ENCODE measurements at places on chromosomes 16 and 17.

GRCh38 chr16:67346341-67346740 lies 19.7 kb downstream of the LRRC36 start:
- no peak for DNase-seq

- DNase-seq = no peak
These were observed 6.8 kb upstream of the CNOT1 start for GRCh38 chr16:58636466-58636865.

GRCh38 chr16:2883458-2883908 lies 468 bp downstream of the FLYWCH2 start:
- no peak for DNase-seq

GRCh38 chr16:89344458-89344834 lies 126.9 kb downstream of the ZNF778 start:
- no peak for DNase-seq

- DNase-seq = no peak
These were observed 147.3 kb upstream of the FOXF1 start for GRCh38 chr16:86363057-86363490.

DNA sequence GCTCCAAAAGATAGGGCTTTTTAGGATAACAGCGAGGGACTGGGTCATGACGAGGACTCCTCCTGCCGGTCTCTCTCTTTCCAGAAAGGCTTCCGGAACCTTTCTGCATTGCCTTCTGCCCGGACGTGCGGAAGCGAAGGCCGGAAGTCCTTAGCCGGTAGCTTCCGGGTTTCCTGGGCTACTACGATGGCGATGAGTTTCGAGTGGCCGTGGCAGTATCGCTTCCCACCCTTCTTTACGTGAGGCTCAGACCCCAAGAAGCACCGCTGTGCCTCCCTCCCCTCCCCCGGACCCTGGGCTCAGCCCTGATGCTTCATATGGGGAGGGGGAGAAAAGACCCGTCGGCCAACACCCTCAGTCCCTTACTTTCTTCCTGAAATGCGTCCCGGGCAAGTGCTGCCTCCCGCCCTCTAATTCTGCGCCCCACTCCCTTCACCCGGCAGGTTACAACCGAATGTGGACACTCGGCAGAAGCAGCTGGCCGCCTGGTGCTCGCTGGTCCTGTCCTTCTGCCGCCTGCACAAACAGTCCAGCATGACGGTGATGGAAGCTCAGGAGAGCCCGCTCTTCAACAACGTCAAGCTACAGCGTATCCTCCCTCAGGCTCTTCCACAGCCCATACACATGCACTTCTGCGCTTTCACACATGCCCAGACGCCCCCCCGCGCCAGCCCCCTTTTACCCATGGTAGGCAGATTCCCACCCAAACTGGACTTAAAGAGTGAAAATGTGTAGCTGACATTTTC lies at the start of gene VPS25:
TSS of gene VPS25 (plus strand) at position 160 of the 746 bp plus-strand sequence. CDS start at position 187, 27 bp downstream.
- DNase-seq = peak; percentile 59

DNA sequence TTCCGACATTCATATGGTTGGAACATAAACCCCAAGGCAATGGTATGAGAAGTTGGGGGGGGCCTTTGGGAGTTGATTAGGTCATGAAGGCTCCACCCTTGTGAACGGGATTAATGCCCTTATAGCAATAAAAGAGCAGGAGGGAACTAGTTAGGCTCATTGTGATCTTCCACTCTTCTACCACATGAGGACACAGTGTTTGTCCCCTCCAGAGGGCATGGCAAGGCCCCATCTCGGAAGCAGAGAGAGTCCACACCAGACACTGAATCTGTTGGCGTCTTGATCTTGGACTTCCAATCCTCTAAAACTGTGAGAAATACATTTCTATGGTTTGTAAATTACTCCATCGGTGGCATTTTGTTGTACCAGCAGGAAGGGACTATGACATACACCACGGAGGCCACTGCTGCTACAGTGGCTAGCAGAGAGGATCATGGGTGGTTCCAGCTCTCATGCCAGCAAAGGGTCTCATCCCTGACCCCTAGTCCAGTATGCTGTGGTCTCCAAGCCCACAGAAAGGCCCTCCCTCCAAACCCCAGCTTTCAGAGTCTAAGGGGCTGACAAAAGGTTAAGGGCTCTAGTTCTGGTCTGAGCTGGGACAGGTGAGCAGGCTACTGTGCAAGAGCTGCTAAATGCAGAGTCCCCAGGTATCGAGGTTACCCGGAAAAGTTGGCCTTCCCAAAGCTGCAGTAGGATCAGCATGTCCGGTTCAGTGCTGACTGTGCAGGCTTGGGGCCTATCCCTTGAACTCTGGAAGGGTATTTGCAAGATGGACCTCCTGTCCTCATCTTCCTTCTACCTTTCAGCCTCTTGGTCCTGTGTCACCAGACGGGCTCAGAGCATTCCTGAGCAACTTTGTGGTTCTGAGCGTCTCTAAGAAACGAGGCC lies 12.2 kb downstream of the CCR7 start:
- no peak for DNase-seq

- DNase-seq = no peak
These were observed 168.1 kb downstream of the C16orf95 start for GRCh38 chr16:87149051-87149450.

DNA sequence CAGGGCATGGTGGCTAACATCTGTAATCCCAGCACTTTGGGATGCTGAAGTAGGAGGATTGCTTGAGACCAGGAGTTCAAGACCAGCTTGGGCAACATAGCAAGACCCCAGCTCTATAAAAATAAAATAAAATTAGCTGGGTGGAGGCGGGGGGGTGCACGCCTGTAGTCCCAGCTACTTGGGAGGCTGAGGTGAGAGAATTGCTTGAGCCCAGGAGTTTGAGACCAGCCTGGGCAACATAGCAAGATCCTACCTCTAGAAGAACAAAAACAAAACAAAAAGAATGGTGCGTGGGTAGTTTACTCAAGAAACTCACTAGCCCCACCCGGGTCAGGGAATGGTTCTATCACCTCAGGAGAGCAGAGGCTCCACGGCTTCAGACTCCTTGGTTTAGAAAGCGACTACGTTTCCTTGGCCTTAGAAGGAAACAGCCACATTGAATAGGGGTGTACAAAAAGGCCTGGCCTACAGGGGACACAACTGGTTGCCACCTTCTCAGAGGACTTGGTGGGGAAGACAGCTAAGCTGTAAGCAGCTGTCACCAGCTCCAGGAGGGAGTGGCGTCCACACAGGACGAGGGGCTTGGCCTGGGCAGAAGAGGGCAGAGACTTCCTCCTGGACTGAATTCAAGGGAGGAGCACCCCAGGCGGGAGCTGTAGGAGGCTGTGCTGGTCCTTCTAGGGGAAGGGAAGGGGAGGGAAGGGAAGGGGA lies 716 bp downstream of the TK1 start:
- DNase-seq = no peak

DNA sequence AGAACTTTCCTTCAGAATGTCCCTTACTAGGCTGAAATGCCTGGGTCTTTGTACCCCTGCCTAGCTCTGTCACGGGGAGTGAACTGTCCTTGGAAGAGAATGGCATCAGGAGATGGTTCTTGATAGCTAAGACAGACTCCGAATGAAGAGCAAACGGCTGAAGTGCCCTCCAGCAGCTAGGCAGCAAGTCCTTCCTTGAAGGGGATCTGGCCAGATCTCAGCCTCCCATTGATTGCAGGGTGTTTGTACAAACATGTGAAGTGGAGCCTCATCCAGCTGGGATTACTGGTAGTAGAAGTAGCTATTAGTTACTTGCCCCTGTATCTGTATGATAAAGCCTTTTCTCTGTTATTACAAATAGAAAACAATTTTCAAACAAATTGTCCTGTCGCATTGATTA lies 30.9 kb downstream of the LRRC36 start:
- no peak for DNase-seq

- DNase-seq = no peak
These were observed 278.6 kb upstream of the RPL38 start for GRCh38 chr17:73924909-73925186.

DNA sequence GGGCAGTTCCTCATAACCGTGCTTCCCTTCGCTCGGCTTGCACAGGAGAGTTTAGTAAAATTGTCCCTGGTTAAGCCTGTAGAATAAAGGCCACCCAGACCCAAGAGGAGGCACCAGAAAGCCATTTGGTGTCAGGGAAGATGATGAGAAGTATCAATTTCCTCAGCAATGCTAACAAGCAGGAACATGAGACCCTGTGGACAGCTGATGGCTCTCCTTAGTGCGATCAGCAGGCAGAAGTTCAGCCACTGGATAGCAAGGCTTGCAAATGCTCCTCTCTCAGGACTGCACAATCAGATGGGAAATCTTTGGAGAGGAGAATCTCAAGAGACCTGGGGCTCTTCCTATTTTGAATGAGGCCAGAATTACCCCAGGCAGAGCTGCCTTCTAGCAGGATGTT lies 261.1 kb upstream of the DYNLRB2 start:
- no peak for DNase-seq

GRCh38 chr16:65343556-65343955 lies 221.7 kb upstream of the CDH11 start:
- DNase-seq = no peak

DNA sequence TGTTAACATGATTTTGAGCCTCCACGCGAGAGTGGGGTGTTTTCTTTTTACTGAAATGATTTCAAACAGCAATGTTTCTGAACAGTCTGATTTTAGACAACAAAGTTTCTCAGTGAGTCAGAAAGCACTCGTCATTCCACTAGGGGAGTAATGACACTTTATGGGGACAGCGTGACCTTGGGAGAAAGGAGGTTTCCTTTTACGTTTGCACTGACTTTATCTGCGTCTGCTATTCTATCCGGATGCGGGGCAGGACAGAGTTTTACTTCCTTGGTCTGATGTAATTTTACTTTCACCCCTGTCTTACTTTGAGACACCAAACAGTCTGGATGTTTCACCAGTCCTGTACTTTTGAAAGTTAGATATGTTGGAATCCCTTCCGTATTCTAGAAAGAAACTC lies 20.7 kb downstream of the SLC47A1 start:
- DNase-seq = no peak

GRCh38 chr17:66564992-66565465 lies 262.6 kb downstream of the PRKCA start:
- DNase-seq = no peak

GRCh38 chr17:44353672-44354331 lies 8.7 kb downstream of the GRN start:
- DNase-seq = no peak

DNA sequence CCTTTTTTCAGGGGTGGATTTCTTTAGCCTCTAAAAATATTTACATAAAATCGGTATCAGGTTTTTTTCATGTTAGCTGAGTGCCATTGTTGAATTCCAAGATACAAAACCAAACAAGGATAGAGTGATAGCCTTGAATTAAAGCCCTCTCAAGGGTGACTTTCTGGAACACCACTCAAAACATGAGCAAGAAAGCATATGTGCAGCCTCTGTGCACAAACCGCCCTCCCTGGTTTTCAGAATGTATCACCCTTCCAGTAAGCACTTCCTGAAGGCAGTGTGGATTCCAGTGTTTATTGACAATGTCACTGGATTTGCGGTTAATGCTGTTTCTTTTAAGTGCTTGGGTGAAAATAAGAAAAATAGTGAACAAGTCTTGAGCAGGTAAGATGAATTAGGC lies 597.7 kb downstream of the TMEM114 start:
- DNase-seq = no peak

All from stimulated activated CD8-positive, alpha-beta memory T cell treated with anti-CD3 and anti-CD28 coated beads, Interleukin-2, amount 100 ng/mL, for 1 hour (primary cell).